ENCODE measurements at places on chromosomes 5 and 9.

DNA sequence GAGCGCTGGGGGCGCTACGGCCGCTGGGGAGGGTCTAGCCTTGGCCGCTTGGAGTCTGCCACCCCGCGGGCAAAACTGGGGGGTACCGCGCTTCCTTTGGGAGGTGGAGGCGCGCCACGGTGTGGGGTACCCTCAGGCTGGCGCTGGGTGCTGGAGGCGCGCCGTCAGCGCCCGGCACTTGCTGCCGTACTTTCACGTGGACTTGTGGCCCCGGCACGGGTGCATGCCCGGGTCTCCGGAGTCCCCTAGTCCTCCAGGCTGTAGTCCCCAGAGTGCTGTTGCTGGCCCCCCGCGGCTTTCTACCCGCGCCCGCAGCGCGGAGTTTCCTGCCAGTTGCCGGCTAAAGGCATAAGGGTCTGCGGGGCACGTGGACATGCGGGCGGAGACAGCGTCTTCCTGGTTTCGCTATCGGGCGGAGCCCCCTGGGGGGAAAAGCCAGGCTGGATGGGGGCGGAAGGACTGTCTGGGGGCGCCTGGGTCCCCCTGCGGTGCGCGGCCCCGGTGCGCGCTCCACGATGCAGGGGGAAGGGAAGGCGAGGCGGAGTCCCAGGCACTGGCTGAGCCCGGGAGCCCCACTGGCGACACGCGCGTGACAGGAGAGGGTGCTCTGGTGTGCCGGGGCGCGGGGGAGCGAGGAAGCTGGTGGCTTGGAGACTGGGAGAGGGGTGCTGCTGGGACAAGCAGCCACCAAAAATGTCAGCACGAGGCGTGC, 666 bp downstream of the PPARGC1B start:
- no peak for DNase-seq

GRCh38 chr5:112636751-112637150, 100.9 kb upstream of the APC start:
- DNase-seq, result no peak

- no peak for DNase-seq
These were observed 201.2 kb downstream of the GAPVD1 start for GRCh38 chr9:125462861-125463291.

DNA sequence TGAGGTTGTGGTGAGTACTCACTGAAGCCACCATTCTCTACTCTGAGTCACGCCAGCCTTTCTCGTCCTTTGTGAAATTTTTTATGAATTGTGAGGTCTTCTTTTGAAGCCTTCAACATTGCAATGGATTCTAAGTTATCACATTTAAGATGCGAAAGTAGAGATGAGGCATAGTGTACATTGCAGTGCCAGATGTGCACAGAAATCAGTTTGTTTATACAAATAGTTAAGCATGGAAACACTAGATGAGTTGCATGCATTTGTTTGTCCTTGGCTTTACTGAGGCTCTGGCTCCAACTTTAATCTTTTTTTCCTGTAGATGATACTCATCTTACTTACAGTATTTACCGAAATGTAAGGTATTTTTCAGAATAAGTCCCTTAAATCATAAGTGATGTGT, 453.7 kb upstream of the RIOK2 start:
- DNase-seq, result no peak

GRCh38 chr9:88053856-88054501, 79.6 kb upstream of the CDK20 start:
- DNase-seq, result no peak

- DNase-seq, result peak; percentile 36
These were observed 22.5 kb upstream of the PTGS1 start for GRCh38 chr9:122348288-122348777.

DNA sequence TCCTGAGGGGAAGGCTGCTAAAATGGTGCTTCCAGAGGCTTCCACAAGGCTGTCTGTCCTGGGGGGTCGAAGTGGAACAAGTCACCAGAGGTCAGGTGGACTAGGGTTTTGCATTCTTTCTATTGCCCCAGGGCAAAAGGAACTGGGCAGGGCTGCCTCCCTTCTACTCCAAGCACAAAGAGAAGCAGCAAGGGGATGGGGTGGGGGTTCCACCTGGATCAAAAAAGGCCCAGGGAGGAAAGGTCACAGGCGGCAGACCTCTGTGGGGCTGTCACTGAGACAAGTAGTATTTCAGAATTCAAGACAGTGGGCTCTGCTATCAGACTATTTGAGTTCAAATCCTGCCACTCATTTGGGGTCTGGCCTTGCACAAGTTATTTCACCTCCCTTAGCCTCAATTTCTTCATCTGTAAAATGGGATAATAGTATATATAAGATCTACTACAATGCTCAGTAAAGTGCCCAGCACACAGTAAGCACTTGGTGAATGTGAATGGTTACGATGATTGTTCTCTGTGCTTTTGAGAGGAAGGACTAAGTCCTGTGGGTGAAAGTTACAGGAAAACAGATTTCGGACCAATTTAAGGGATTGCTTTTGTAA, 1.9 kb upstream of the ARSI start:
- DNase-seq, result no peak

DNA sequence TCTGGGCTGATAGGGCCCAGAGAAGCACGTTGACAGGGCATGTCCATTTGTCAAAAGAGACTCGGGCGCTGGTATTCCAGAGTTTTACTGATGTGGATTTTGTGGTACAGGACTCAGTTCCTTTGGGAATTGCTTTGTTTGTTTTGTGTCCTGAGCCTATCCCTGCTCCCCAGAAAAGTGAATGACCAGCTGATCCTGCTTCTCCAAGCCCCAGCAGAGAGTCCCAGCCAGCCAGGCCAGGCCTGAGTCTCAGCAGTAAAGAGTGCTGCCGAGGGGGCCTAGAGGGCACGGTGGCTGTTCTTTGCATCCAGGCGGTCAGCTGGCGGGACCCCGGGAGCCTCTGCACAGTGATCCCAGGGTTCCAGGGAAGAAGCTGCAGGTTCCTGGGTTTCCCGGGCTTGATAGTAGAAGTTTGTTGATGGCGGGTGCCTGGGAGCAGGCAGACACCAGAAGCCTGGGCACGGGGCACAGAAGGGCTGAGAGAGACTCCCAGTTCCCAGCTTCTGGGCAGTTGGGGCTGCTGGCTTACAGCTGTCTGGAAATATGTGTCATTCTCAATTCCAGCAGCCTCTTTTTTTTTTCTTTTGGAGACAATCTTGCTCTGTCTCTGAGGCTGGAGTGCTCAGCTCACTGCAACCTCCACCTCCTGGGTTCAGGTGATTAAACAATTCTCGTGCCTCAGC, 8.7 kb downstream of the PRDM12 start:
- DNase-seq, result no peak

- no peak for DNase-seq
These were observed 51.8 kb downstream of the MRPS27 start for GRCh38 chr5:72268260-72268659.

- DNase-seq, result no peak
These were observed 95.3 kb downstream of the PRELID2 start for GRCh38 chr5:145739843-145740242.

- DNase-seq, result no peak
These were observed 70.9 kb downstream of the PRLR start for GRCh38 chr5:35159370-35159742.

DNA sequence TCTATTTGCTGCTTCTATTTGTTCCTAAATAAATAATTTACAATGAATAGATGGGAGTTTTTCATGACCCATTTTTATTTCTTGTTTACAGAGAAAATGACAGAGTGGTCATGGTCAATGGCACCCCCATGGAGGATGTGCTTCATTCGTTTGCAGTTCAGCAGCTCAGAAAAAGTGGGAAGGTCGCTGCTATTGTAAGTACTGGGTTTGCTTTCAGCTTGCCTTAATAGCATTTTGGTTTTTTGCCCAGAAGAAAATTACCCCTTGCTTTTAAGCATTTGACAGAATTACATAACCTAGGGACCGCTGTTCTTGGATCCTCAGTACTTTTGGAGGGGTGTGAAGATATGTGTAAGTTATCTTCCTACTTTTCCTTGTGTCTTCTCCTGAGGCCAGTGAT, 44.1 kb downstream of the TJP2 start:
- no peak for DNase-seq

DNA sequence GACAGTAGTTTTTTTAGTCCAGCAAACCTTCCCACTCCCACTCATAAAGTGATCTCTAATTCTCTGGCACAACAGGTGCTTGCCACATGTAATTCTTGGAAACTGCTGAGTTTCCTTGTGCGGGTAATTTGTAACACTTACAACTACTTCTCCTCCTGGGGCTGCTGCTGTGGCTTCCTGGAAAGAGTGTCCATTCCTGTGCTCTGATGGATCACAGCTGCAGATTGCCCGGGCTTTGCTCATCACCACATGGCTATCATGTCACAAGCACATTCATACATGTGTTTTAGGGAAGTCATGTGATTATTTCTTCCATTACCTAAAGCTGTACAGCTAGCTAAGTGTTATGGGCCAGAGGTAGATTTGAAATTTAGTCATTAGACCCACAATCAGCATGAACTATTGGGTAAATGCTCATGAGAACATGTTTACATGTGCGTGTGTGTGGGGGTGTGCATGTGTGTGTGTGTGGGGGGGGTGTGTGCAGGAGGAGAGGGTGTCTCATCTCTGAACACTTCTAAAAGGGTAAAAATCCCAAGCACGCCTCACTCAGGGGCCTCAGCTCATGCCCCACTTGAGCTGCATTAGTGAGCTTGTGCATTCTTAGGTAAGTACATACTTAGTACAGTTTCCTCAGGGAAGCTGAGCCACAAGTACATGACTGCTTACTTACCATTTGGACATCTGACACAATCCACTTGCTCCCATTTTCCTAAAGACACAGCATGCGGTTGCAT, 118.1 kb upstream of the CCDC112 start:
- DNase-seq, result no peak

DNA sequence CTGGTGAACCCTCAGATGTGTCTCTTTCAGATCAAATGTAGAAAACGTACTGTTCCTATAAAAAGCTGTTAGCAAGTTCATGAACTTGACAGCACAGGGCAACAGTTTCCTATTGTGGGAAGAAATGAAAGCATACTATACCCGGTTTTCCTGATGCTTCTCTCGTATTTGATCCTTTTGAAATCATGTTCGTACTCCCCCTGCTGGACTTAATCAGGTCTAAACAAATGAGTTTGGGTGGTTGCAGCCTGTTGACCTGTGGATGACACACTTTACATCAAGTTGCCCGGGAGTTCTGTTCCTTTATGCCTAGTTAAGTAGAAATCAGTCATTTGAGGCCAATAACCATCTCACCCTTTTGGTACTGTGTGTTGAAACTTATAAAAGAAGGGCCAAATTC, 1992.3 kb downstream of the MAT2B start:
- DNase-seq, result peak; percentile 2

- no peak for DNase-seq
These were observed 46.6 kb downstream of the ANGPTL2 start for GRCh38 chr9:127075624-127076372.

GRCh38 chr9:35510754-35511428, 21.0 kb downstream of the RUSC2 start:
- no peak for DNase-seq

GRCh38 chr9:137191691-137192447, 3.4 kb downstream of the SSNA1 start:
- DNase-seq, result no peak

DNA sequence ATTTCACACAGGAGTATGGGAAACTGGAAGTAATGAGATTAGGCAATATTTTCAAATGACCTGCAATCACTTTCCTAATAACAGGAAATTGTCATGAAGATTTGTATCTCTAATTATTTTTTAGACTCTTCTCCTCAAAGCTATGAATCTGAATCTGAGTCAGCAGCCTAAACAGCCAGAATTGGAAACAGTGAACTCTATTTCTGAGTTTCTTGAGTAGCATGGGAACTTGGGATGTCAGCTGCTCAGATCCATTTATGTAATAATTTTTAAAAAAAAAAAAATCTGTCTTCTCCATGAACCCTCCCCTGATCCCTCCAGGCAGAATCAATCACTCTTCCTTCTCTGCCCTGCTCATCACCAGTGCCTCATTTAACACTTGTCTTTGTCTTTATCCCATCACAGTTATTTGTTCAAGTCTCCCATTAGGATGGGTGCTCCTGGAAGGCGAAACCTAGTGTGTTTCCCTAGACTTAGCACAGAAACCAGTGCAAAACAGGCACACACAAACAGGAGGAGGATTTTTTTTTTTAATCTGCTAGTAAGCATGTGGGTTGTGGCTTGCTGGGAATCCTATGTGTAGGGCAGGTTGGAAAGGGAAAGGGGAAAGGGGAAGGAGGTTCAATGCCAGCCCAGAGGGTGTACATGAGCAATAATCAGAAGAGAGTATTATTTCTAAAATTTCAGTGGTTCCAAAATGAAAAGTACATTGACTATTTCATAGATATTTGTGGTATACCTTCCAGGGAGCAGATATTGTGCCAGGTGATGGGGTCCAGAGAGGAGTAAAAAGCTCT, 186.8 kb downstream of the TTLL11 start:
- no peak for DNase-seq

DNA sequence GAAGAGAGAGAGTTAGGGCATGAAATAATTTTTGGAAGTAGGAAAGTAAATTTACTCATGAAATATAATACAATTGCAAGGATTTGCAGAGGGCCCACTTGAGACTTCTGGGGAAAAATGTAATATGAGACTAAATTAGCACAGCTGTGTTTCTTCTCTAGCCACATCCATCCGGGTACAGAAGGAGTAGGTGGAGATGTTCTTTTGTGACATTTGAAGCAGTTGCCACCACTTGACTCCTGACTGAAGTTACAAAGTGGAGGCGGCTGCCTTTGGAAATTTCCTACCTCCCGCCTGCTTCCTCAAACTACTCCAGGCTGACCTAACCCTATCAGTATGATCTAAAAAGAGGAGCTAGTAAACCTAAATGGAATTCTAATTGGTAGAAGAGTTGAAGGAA, 58.1 kb upstream of the SHISAL2B start:
- no peak for DNase-seq

DNA sequence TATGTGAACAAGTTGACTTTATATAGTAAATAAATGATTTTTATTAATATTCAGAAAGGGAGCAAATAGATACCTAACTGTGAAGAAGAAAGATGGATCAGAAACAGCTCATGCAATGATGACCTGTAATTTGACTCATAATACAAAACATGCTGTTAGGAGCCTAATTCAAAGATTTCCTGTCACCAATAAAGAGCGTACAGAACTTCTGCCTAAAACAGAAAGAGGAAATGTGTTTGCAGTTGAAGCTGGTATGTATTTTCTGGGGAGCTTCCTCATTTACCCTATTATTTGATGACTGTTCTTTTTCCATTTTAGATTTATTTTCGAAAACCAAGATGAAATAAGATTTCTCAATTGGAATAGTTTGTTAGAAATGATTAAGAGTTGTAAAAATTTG, 11.4 kb downstream of the YTHDC2 start:
- DNase-seq, result no peak

GRCh38 chr5:173663352-173664153, 47.1 kb upstream of the BOD1 start:
- no peak for DNase-seq

GRCh38 chr9:119157196-119157595, 212.0 kb downstream of the BRINP1 start:
- no peak for DNase-seq

DNA sequence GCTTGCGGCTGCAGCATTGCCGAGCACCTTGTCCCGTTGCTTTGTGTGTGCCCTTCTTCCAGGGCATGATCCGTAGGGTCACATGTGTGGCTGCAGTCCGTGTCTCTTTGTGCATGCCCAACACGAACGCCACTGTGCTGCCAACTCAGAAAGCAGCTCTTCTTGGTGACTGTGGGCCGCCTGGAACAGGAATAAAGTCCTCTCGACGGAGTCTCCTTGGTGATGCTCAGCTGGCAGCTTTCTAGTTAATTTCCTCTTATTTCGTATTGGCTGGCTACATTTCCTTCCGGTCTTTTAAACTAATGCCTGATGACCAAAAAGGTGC, 5.8 kb downstream of the EXOC3 start:
- DNase-seq, result no peak

Data from KG1 (cell line).